ENCODE measurements at places on chromosomes 1 and 21.

- no peak for DNase-seq
These were observed 99.1 kb upstream of the ERG start for GRCh38 chr21:38597421-38597820.

DNA sequence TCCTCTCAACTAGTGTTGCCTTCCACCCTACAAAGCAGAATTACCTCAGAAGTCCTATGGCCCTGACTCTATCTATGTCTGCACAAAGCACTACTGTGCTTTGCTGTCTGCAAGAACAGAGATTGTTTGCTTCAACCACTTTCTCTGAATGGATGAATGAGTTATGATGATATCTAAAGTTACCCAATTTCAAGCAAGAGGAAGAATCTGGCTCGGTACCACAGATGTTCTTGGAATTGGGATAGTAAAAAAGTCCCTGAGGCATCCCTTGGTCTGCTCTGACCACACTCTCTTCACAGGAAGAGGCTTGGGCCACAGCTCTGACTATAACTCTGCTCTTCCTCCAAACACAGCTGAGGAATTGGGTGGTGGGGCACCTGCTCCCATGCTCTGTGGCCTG, 31.2 kb downstream of the MTARC1 start:
- no peak for DNase-seq

GRCh38 chr1:43128816-43129215, 43.3 kb downstream of the EBNA1BP2 start:
- no peak for DNase-seq

- DNase-seq, result no peak
These were observed 90.5 kb downstream of the SPATA17 start for GRCh38 chr1:217721692-217722091.

DNA sequence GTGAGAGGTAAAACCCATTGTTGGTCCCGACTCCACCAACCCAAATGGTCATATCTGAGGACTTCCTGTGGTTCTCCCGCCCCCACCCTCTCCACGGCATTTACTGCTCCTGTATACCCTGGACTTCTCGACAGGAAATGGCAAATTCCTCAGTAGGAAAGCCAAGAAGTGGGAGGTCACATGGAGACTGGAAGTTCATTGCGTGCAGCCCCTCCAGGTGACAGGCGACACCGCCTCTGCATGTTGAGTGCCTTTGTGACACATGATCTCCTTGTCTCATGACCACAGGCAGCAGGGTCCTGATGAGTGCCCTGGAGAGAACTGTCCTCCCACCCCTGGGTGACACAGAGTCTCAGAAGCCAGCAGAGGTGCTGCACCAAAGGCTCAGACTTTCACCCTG, 24.2 kb downstream of the ERG start:
- DNase-seq, result no peak

- DNase-seq, result no peak
These were observed 60.6 kb downstream of the UBIAD1 start for GRCh38 chr1:11333631-11334030.

DNA sequence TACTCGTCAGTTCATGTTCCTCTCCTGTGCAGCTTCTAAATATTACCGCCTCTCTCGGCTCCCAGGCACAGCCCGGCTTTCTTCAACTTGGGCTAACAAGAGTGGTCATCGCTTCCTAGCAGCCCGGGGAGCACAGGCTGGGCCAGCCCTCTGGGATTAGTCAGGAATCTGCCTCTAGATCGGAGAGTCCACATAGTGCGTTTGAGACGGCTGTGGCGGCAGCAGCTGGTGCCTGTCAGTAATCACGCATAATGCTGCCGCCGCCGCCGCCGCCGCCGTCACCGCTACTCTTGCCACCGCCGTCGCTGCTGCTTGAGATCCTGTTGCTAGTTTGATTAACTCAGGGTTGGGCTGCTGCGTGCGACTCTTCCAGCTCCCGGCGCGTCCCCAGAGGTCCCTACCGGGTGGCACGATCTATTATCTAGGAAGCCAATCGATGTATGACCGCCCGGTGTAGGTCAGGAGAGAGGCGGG, at the start of gene RXRG:
Gene RXRG (minus strand): TSS at position 230 of the 474 bp plus-strand sequence. CDS start 233 bp downstream, outside the sequence.
- DNase-seq, result peak; percentile 74

DNA sequence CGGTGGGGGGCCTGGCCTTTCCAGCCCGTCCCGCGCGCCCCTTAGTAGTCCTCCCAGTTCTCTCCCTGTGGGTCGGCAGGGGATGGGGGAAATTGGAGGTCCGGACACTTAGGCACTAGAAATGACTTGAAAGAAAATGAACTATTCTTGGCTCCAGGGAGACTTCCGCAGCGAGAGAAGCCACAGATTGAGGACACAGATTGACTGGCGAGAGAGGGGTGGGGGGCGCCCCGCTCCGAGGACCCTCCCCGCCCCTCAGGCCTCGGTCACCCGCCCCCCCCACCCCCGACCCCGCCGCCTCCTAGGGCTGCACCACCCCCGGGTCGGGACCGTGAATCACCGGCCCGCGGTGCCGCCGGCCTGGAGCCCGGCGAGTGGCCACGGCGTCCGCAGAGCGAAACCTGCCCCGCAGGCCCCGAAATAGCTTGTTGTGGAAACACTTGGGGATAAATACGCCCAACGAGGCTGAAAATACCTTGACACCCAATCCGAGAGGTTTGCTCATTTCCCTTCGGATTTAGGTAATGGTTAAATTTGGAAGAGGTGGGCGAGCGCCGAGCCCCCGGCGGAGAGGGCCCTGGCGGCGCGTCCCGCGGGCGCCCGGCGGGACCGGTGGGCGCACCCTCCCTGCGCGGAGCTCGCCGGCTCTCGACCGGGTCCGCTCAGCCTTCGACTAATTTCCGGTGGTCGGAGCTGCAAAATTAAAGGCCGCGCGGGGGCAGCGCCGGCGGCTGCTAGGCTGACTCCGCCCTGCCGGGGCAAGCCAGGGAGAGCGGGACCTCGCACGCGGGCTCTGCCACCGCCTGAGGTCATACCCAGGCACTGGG, at the start of gene GFI1:
Gene GFI1 (minus strand): TSS at position 675 of the 827 bp plus-strand sequence. CDS start 3,438 bp downstream, outside the sequence.
- peak; percentile 76 for DNase-seq

DNA sequence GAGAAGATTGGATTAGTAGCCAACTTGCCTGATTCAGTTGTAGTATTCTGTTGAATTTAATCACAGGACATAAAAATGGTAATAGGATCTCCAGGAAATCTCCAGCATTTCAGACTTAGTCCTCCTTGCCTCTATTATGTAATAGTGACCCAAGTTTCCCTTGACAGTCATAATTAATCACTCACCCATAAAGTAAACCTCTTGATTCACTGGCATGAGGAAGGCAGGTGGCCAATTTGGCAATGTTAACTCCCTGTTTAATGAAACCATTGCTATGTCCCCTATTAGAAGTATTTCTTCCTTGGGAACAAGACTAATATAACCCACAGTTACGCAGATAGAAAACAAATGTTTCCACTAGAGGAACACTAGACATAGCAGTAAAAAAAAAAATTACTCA, 604.8 kb upstream of the CXADR start:
- no peak for DNase-seq

GRCh38 chr1:8540971-8541370, 223.1 kb downstream of the SLC45A1 start:
- DNase-seq, result no peak

- peak; percentile 85 for DNase-seq
These were observed 4.5 kb upstream of the ZZZ3 start for GRCh38 chr1:77686796-77687518.

DNA sequence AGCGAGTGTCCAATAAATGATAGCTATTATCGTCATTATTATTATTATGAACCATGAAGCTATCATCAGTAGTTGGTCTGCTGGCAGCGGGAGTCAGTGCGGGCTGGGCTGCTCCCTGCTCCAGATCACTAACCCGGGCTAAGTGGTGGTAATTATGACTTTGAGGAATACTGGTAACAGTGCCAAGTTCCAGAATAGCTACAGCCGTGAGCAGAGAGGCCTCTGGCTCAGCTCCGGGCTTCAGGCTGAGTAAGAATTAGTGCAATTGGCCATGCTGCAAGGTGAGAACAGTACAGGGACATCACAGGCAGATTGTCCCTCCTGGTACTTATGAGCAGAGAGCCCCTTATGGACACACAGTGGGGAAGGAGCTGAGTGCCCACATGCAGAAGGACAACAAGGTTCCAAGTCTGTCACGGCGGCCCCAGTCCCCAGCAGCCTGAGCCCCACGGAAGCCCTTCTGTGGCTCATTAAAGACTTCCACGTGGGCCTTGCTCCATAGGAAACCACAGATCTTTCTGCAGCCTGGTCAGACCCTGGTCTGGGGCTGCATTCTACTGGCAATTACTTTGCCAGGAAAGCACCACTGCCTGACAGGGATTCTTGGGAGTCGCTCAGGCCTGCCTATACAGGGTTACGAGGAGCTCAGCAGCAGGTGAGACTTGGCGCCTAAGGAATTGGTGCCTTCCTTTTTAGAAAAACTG, 235.1 kb downstream of the RRAGC start:
- no peak for DNase-seq

- DNase-seq, result no peak
These were observed 282.2 kb downstream of the RRAGC start for GRCh38 chr1:38577385-38577784.

- DNase-seq, result peak; percentile 21
These were observed 51.3 kb upstream of the SELENON start for GRCh38 chr1:25748531-25749205.

DNA sequence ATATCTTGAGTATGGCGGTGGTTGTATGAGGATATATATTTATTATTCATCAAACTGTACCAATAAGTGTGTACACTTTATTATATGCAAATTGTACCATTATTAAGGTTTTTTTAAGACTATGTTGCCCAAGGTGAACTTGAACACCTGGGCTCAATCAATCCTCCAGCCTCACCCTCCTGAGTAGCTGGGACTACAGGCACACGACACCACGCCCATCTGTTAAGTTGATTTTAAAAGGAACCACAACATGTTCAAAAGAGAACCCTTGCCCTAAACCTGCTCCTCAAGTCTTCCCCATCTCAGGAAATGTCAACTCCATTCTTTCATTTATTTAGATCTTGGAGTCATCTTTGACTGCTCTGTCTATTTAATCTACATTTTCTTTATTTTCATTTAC, 24.3 kb upstream of the FBXO28 start:
- DNase-seq, result no peak

DNA sequence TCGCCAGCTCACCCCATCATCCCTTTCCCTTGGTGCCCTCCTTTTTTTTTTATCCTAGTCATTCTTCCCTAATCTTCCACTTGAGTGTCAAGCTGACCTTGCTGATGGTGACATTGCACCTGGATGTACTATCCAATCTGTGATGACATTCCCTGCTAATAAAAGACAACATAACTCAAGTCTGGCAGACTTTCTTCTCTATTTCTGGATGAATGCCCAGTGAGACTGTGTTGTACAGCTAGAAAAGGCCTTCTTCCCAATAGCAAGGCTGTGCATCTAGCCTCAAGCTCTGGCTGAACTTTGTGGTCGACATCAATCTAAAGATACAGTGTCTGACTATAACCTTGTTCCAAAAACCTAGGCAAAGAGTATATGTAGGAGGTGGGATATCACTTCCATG, 6.4 kb downstream of the IL24 start:
- DNase-seq, result no peak

- no peak for DNase-seq
These were observed 5.2 kb downstream of the KCNQ4 start for GRCh38 chr1:40788561-40789341.

DNA sequence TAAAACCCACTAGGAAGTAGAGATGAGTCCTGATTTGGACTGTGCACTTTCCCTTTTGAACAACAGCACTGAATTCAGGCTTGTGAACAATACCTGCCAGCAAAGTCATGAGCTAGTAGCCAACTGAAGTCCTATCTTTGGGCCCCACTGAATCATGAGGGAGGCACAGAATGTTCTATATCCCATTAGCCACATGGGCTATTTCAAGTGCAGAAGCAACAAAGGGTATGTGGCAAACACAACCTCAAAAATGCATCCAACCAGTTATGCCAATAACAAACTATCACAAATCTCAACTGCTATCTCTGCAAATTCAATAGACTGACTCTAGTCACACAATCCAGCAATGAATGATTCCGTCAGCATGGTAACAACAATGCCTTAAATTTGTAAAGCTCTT, 276.0 kb downstream of the MRPL39 start:
- no peak for DNase-seq

DNA sequence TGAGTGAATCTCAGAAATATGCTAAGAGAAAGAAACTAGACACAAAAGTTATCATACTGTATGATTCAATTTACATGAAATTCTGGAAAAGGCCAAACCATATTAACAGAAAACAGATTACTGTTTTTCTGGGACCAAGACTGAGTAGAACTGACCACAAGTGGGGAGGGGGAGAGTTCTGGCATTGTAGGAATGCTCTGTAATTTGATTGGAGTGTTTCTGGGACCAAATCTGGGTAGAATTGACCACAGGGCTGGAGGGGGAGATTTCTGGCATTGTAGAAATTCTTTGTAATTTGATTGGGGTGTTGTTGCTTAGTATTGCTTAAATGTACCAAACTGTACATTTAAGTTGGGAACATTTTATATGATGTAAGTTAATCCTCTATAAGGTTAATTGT, 3.4 kb upstream of the OR10K1 start:
- no peak for DNase-seq

- no peak for DNase-seq
These were observed 29.1 kb downstream of the STPG1 start for GRCh38 chr1:24384251-24385090.

DNA sequence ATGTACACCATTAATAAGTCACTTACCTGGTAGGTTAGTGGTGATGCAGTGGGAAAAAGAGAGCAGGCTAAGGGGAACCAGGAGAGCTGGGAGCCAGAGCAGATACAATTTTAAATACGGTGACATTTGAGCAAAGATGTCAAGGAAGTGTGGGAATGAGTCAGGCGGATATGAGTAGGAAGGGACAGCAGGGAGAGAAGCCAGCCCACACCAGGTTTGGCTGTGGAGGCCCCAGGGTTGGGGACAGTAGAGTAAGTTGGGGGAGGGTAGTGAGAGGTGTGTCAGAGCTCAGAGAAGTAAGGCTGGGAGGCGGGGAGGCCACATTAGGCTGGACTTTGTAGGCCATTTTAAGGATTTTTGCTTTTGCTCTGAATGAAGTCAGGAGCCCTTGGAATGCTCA, 482.0 kb downstream of the DISC1 start:
- no peak for DNase-seq

DNA sequence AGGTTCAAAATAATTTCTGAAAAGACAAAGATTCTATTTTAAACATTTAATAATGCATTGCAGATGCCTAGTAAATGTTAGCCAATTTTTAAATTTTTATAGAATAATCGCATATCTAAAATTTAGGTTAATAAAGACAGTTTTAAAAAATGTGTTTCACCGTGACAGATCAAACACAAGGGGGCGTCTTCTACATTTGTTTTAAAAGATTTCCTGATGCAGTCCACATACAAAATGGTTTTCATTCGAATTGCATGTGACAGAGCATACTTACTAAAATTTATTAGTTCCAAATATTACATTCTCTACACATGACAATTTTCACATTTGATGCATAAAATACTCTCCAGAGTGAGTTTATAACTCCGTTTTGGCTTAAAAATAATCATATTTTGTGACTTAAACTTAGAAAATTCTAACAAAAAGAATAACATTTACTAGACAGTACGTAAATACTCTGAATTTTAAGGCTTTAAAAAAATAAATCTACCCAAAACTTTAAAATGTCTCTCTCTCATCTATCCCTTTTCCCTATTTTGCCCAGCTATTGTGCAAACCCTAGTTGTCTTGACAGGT, 75.5 kb downstream of the ADAMTS1 start:
- DNase-seq, result peak; percentile 64

- DNase-seq, result peak; percentile 67
These were observed 740 bp downstream of the DSTYK start for GRCh38 chr1:205210756-205211168.

Data from GM23338 (cell line).